Activated naive CD8-positive, alpha-beta T cell treated with anti-CD3 and anti-CD28 coated beads for 36 hours (primary cell): ENCODE measurements at places on chromosomes 7 and 10. TPM values are rescaled to one million over a fixed set of nuclear protein-coding genes. Genes with fewer than 3 reads are reported as not detected.

ACBD7 gene
- total RNA-seq, result 1.8 TPM

SLC26A4 gene
- total RNA-seq, result 1.2 TPM

PCDH15 gene
- not detected for total RNA-seq

SVIL gene
- total RNA-seq, result 9.6 TPM

CRYGN gene
- 0.12 TPM for total RNA-seq

ASB10 gene
- total RNA-seq, result not detected

ANKRD30A gene
- total RNA-seq, result not detected

ABCC2 gene
- 0.99 TPM for total RNA-seq

FAM25C gene
- total RNA-seq, result not detected

CLDN4 gene
- 0.12 TPM for total RNA-seq

STEAP1 gene
- 2.4 TPM for total RNA-seq

GIMAP4 gene
- total RNA-seq, result 72.0 TPM

ZNF503 gene
- 0.42 TPM for total RNA-seq

KNDC1 gene
- not detected for total RNA-seq

PON3 gene
- total RNA-seq, result not detected

GRID2IP gene
- not detected for total RNA-seq

NPSR1 gene
- not detected for total RNA-seq

TCF7L2 gene
- total RNA-seq, result 1.5 TPM

COL13A1 gene
- total RNA-seq, result not detected

RADIL gene
- 0.92 TPM for total RNA-seq

EPHA1 gene
- total RNA-seq, result 3.4 TPM

EMX2 gene
- total RNA-seq, result not detected

AEBP1 gene
- total RNA-seq, result 38.3 TPM

MMD2 gene
- not detected for total RNA-seq

NEBL gene
- total RNA-seq, result 0.82 TPM

TRIM74 gene
- not detected for total RNA-seq

ZNF804B gene
- total RNA-seq, result not detected

FBH1 gene
- 48.7 TPM for total RNA-seq

POLR2J2 gene
- 6.5 TPM for total RNA-seq

ITGB8 gene
- total RNA-seq, result not detected

MYL10 gene
- total RNA-seq, result not detected

MCM10 gene
- total RNA-seq, result 91.2 TPM

ENO4 gene
- total RNA-seq, result not detected

HIP1 gene
- 1.9 TPM for total RNA-seq

ANKIB1 gene
- total RNA-seq, result 40.6 TPM

OR2A7 gene
- 1.3 TPM for total RNA-seq

IKZF1 gene
- total RNA-seq, result 220 TPM

OPN4 gene
- total RNA-seq, result not detected
